Smooth muscle cell of trachea (primary cell): ENCODE measurements at places on chromosomes 16 and 17. TPM values are rescaled to one million over a fixed set of nuclear protein-coding genes. Genes with fewer than 3 reads are reported as not detected.

CTRB1 gene
- not detected in 2 replicates for total RNA-seq

NDRG4 gene
- 18.2 and 35.3 TPM in 2 replicates for total RNA-seq

FXR2 gene
- 34.9 and 47.3 TPM in 2 replicates for total RNA-seq

SPATA32 gene
- not detected in 2 replicates for total RNA-seq

OMG gene
- 5.7 and 17.4 TPM in 2 replicates for total RNA-seq

HS3ST6 gene
- not detected in 2 replicates for total RNA-seq

TBC1D3H gene
- total RNA-seq, result not detected in 2 replicates

SULT1A2 gene
- 0.15 TPM in 1 of 2 replicates, not detected in the other for total RNA-seq

TVP23A gene
- not detected in 2 replicates for total RNA-seq

PDPR gene
- 18.8 and 25.5 TPM in 2 replicates for total RNA-seq

APOBR gene
- total RNA-seq, result not detected in 2 replicates

TBX6 gene
- total RNA-seq, result under 0.01 and 0.33 TPM in 2 replicates

SCARF1 gene
- 0.73 and 0.83 TPM in 2 replicates for total RNA-seq

HLF gene
- under 0.01 and 0.17 TPM in 2 replicates for total RNA-seq

OTOP3 gene
- not detected in 2 replicates for total RNA-seq

OR2C1 gene
- total RNA-seq, result 0.83 TPM in 1 of 2 replicates, not detected in the other

POLR3E gene
- total RNA-seq, result 21.5 and 35.2 TPM in 2 replicates

TMIGD1 gene
- total RNA-seq, result not detected in 2 replicates

BBS2 gene
- 72.9 and 108 TPM in 2 replicates for total RNA-seq

KRTAP4-4 gene
- not detected in 2 replicates for total RNA-seq

SLC2A4 gene
- total RNA-seq, result 0.17 and 0.44 TPM in 2 replicates

MT4 gene
- total RNA-seq, result not detected in 2 replicates

HYDIN gene
- 0.15 and 1.8 TPM in 2 replicates for total RNA-seq

RAB26 gene
- 1.2 and 2.9 TPM in 2 replicates for total RNA-seq

SPNS2 gene
- 0.17 and 1.0 TPM in 2 replicates for total RNA-seq

NUBP2 gene
- 70.0 and 90.2 TPM in 2 replicates for total RNA-seq

NDE1 gene
- 25.1 and 56.3 TPM in 2 replicates for total RNA-seq
